ENCODE measurements at places on chromosomes 16 and 17.

DNA sequence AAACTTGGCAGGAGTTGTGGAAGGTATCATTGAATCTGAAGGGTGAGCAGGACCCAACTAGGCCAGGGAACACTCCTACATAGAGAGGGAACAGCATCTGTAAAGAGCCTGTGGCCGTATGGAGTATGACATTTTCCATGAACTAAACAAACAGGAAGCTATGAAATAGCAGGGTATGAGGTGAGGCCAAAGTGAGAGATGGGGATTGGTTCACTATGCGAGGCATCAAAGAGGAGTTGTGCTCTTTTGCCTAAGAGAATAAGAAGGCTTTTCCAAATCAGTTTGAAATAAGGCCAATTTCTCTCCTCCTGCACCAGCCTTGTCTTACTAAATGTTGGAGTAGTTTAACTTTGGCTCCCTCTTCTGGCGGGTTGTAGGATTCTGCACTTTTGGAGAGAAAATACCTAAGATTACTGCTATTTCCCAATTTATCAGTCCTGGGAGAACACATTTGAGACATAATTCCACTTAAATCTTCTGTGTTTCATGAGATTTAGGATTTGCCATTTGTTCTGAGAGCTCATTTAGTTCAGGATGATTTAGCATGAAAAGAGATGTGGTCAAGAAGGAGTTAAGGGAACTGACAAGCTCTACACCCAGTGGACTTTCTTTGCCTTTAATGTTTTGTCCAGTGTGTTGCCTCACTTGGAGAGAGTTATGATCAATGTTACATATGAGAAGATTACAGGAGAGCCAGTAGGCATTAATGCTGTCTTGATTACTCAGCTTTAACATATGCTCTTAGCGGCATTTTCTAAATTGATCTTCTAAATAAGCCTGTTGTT is 55.4 kb downstream of the TNRC6C start:
- DNase-seq, result peak; percentile 25

- DNase-seq, result no peak
Observed at GRCh38 chr17:16969931-16970906, 1.7 kb downstream of the TNFRSF13B start.

- no peak for DNase-seq
Observed at GRCh38 chr16:63652091-63652490, 1469.8 kb downstream of the CDH11 start.

- DNase-seq, result no peak
Observed at GRCh38 chr17:76276461-76277299, 11.5 kb downstream of the UBALD2 start.

- DNase-seq, result no peak
Observed at GRCh38 chr16:53061256-53061655, 6.5 kb downstream of the CHD9 start.

DNA sequence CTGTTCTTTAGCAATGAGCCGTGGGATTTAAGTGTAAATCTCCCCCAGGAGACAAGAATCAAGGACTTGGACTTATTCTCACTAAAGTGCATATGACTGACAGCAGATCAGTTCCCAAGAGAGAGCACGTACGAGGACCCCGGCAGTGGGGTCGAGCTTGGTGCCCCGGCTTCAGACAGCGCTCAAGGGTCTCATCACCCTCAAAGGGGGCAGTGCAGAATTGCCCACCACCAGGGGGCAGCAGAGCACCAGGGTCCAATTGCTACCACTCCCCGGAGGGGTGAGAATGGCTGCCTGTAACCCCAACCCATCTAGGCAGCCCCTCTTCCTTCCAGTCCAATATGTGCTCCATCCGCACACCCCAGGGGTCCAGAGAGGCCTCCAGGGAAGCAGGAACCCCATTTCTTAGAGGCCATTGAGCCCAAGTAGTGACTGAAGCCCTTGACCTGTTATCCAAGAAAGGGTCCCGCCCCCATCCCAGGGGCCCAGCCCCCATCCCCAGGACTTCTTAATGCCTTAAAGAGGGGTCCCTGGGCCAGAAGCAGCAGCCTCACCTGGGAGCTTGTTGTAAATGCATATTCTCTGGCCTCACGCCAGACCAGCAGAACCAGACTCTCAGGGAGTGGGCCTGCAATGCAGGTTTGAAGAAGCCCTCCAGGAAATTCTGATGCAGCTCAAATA is 86.1 kb downstream of the ZDHHC7 start:
- DNase-seq, result peak; percentile 54

GRCh38 chr16:15518381-15519351 is 84.3 kb downstream of the BMERB1 start:
- no peak for DNase-seq

GRCh38 chr16:9203956-9204355 is 112.5 kb downstream of the HAPSTR1 start:
- DNase-seq, result no peak

DNA sequence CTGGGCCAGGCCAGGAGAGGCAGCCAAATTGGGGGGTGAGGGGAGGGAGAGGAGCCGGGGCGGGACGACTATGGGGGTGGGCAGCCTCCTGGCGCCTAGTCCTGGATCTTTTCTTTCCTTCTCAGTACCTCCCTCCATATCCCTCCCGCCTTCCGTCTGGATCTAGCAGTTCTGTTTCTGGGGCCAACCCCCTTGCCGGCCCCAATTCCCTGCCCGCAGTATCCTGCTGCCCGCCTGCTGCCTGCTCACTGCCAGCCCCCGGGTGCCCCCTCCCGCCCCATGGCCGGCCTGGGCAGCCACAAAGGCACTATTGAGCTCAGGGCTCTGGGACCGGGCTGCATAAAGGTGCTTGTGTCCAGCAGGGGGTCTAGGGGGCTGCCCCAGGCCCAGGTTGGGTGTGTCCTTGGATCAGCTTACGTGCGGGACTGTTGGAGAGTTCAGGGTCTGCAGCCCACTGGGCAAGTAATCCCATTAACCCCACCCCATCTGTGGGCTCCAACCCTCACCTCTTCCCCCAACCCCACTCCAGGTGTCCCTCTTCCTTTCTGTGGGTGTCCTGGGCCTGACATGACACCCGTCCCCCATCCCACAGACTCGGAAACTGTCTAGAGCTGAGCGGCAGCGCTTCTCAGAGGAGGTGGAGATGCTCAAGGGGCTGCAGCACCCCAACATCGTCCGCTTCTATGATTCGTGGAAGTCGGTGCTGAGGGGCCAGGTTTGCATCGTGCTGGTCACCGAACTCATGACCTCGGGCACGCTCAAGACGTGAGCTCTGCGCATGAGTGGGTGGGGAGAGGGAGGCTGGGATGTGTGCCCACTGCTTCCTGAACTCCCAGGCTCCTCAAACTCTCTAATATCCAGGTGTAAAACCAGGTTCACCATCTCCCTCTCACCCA is 2.0 kb downstream of the WNK4 start:
- no peak for DNase-seq

- no peak for DNase-seq
Observed at GRCh38 chr17:34598161-34598776, 18.9 kb downstream of the TMEM132E start.

- DNase-seq, result no peak
Observed at GRCh38 chr17:44872131-44872768, 24.6 kb downstream of the HIGD1B start.

GRCh38 chr16:85498607-85499006 is 114.5 kb upstream of the GSE1 start:
- no peak for DNase-seq

DNA sequence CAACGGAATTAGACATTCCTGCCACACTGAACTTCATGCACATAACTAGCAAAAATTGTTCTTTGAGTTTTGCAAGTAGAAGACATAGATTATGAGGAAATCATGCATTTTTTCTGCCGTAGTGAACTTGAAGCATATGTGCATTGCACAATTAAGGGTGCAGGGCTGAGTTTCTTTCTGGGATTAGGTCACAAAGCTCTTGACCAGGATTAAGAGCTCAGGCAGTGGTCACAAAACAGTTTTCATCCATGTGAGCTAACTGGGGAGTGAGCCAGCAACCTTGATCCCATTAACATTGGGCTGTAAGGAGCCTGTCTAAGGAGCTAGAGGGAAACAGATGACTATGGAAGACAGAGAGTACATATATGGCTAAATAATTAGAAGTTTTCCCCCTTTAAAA is 143.7 kb downstream of the PMP22 start:
- no peak for DNase-seq

DNA sequence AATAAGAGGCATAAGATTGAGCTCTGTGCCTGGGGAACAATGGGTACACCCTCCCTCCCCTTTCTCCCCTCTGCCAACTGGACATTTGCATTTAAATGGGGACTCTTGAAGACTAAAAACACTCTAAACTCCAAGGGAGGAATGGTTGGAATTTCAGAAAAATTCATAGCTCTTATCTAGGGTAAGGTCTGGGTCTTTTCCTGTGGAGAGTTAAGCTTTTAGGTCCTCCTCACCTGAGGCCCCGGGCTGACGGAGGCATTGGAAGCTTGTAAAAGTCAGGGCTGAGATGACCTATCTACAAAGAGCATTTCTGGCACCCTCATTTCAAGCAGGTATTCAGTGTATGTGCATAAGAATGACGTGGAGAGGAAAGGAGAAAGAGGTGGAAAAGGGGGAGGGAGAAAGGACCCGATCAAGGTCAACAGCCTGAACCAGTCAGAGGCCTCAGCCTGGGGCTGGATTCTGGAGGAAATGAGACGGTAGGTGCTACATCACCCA is 78.0 kb downstream of the RAP1GAP2 start:
- DNase-seq, result no peak

DNA sequence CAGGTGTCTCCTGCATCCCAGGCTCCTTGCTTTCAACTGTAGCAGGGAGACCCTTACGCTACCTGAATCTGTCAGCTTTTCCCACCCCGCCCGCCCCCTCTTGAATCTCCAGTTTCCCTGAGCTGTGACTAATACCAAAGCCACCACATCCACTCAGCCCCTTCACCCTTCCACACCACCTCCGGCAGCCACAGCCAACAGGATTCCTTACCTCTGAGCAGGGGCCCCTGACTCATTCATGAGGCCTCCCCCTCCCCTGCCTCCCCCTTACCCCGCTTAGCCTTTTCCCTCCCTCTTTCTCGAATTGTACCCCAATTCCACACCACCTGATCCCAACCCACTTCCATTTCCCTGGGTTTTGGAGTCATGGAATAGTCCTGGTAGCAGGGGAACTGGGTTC is 2.3 kb downstream of the STX1B start:
- DNase-seq, result no peak

GRCh38 chr17:41547378-41547841 is 19.3 kb upstream of the KRT19 start:
- DNase-seq, result no peak

DNA sequence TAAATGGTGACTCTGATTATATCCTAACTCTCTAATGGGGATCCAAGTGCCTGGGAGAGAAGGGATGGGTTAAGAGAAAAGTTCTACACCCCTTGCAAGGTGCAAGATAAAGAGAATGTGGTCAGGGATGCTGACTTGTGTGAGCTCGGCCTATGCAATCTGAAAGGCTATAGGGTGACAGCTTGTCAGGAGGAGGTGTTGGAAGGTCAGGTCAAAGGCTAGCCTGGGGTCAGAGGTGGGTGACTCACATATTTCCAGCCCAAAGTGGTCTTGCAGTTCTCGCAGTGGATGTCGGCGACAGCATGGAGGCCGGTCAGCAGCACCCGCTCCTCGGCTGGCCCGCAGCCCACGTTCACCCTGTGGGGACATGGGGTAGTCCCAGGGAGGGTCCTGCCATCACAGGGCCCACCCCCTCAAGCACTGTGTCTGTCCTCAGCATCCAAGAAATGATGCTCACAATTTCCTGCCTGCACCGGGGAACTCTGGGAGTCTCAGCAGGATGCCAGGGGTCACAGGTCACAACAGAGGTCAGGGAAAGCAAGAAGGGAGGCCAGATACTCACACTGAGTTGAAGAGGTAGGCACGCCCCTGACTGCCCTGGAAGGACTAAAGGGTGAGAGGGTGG is 1.4 kb downstream of the YPEL3 start:
- DNase-seq, result no peak

DNA sequence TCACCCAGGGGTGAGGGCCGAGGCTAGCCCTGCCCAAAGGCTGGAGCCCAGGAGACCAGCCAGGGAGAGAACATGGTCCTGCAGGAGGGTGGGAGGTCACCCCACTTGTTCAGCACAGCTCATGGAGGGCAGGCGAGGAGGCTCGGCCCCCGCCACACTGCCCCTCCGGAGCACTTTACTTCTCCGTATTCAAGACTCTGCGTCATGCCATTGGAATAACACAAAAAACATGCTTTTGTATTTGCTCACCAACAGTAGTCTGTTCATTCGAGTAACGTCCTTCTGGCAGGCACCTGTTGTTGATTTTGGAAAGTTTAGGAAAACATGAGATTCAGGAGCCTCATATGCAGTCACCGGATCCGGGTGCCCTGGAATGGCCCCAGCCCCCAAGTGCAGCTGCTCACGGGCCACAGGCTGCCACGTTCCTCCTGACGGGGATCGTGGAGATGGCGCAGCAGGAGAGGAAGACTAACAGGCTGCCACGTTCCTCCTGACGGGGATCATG is 81.1 kb upstream of the DNAH17 start:
- DNase-seq, result no peak

DNA sequence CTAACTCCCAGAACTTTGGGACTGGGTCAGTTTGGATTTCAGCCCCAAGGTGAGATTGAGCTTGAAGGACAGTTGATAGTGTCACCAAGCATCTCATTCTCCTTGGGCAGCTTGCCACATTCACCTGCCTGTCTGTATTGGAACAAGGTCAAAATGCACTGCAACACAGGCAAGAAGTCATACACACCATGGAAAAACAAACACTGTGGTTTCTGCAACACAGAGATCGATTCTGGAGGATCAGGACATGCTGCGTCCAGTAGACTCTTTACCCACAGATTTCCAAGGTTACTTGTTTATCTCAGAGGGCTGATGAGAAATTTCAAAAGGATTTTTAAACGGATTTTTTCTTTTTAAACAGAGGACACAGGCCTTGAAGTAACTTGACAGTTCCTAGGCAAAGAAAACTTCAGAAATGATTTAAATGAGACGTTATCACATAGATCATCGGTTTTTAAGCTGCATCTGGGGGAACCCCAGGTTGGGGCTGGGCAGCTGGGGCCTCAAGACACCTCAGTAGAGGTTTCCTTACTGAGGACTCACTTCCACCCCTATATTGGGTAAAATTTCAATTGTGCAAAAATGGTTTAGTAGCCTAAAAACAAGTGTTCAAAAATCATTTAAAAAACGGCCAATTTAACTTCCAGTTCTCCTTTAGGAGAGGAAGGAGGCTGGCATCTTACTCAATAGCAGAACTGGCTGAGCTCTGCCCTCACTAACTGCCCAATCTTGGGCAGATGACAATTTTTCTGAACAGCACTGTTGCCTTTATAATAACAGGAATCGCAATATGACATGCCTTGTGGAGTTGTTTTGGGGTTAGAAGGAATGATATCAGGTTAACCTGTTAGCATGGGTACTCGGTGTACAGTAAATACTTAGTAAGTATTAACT is 299.3 kb downstream of the XYLT1 start:
- DNase-seq, result no peak

GRCh38 chr17:4908301-4908700 is 5.4 kb upstream of the CHRNE start:
- DNase-seq, result no peak

Data from stimulated activated CD8-positive, alpha-beta memory T cell treated with anti-CD3 and anti-CD28 coated beads, Interleukin-4, amount 100 ng/mL, for 4 hours (primary cell).